ENCODE measurements at places on chromosomes 12 and 14.

DNA sequence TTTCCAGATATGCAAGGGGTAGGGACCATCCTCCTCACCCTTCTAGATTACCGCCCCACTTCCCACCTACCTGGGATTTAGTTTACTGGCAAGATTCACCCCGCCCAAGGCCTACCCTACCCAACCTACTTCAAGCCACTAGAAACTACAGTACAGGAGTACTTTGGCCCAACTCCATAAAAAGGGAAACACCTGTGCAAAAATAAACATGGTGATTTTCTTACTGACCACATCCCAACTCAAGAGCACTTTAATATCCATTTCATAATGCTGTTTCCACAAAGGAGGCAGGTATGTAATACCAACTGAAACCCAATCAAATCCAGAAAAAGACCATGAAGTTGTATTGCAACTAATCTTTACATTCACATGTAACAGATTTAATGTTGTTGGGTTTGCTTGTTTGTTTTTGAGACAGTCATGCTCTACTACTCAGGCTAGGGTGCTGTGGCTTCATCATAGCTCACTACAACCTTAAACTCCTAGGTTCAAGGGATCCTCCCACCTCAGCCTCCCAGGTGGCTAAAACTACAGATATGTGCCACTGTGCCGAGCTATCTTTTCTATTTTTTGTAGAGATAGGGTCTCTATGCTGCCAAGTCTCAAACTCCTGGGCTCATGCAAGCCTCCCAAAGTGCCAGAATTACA is 41.7 kb upstream of the RAP1B start:
- no peak for DNase-seq

GRCh38 chr12:97375310-97375709 is 87.3 kb upstream of the RMST start:
- no peak for DNase-seq

- no peak for DNase-seq
Observed at GRCh38 chr12:2541631-2542204, 253.1 kb upstream of the FKBP4 start.

- DNase-seq = no peak
Observed at GRCh38 chr12:46830731-46831334, 5.0 kb upstream of the SLC38A4 start.

GRCh38 chr14:104477117-104477623 is 102.4 kb upstream of the C14orf180 start:
- DNase-seq = no peak

DNA sequence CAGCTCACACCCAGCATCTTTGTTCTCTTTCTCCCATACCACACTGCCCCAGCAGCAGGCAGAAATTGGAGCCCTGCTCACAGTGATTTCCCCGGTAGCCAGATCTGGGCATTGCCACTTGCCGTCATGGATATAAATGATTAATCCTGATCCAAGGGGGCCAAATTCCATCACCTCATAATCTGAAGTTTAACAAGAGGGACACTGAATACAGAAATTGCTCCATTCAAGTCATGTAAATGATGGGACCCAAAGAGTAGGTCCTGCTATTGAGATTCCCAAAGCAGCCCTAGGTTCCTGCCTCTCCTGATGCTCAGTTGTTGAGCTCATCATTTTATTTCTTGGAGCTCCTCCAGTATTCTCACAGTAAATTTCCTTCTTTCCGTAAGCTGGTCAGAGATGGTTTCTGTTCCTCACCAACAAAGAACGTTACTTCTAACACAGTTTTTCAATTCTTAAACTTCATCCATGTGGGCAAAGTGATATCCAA is 11.7 kb downstream of the ITPR2 start:
- DNase-seq = no peak

GRCh38 chr12:81987371-81987770 is 228.2 kb upstream of the PPFIA2 start:
- DNase-seq = no peak

GRCh38 chr14:55807053-55807880 is 227.3 kb downstream of the KTN1 start:
- peak; percentile 25 for DNase-seq

DNA sequence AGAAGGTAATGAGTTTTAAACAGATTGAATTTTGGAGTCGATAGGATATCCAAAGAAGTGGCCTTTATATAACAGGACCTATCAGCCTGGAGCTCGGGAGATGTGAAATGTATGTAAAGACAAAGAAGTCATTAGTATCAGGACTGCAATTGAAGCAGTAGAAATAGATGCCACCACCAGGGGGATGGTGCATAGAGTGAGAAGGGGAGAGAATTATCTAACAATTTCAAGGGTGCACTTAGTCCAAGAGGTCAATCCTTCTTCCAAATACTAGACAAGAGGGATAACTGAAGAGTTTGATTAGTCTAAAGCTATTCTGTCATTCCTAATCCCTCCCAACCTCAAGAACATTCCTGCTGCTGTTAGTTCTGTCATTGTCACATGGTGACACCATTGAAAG is 127.8 kb downstream of the CFAP54 start:
- no peak for DNase-seq

GRCh38 chr14:50335989-50336824 is 24.1 kb downstream of the DMAC2L start:
- no peak for DNase-seq

GRCh38 chr12:124295431-124296058 is 652 bp downstream of the RFLNA start:
- DNase-seq = no peak

GRCh38 chr12:38585086-38585485 is 268.5 kb downstream of the ALG10B start:
- no peak for DNase-seq

- DNase-seq = no peak
Observed at GRCh38 chr12:23533265-23533664, 416.2 kb downstream of the SOX5 start.

DNA sequence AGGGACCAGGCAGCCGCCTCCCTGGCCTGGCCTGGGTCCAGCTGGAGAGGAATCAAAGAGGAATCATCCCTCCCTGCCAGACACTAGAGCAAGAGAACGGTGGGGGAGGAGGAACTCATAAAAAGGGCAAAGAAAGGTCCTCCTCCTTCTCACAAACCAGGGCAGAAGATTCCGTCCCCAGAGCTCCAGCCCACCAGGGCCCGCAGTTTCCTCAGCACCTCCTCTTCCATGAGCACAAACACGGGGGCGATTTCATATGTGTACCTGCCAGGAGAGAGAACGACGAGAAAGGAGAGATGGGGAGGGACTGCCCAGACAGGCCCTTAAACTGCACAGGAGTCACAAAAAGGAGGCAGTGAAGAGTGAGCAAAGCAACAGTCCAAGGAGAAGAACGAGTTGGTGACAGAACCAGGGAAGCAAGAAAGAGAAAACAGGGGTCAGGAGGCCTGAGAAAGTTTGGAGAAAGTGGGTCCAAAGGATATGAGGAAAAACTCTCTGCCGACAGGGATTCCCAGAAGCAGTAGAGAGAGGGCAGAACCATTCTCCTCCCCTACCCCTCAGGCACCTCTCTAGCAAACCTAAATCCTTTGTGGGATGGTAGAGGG is 8.7 kb upstream of the ZNF740 start:
- no peak for DNase-seq

GRCh38 chr14:68546839-68547238 is 246.0 kb downstream of the ZFP36L1 start:
- no peak for DNase-seq

GRCh38 chr12:116299665-116300328 is 22.3 kb upstream of the MED13L start:
- DNase-seq = no peak

DNA sequence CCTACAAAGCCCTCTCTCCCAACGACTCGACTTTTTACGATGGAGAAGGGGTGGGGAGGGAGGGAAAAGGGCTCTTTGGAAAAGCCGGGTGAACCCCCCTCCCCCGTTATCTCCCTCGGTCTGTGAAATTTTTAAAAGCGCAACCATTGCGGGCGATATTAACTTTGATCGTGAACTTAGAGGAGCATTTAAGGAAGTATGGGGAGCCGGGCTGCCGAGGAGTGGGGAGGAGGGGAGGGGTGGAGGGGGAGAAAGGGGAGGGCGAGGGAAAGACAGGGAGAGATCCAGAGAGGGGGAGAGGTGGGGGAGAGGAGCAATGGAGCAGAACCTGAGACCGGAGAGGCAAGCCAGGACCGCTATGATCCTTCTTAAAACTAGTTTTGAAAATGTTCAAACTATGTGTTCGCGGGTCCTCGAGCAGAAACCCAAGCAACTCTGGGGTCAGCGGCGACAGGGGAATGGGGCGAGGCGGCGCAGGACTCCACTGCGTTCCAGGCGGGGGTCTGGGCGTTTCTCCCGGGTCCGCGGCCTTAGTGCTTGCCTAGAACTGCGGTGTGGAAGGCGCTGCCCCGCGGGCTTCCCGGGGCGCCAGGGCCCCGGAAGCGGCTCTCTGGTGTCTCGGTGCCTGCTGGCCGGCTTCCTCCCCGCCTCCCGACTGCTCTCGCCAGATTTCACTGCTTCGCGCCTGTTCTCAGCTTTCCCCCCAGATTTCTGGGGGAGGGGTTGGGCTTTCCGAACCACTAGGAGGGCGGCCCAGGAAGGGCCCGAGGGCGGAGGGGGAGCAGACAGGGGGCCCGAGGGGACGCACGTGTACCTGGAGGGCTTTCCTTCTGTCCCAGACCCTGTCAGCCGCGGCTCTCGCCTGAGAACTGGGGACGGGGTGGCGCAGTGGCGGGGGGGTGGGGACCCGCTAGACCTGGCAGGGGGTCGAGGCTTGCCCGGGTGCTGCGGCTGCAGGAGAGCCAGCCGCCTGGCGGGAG is at the start of gene HOTAIR:
HOTAIR (minus strand) TSS at position 871 of the 980 bp plus-strand sequence.
- DNase-seq = no peak

GRCh38 chr14:24607081-24607480 is 2.4 kb downstream of the GZMH start:
- DNase-seq = no peak

- DNase-seq = no peak
Observed at GRCh38 chr12:26705851-26706250, 127.1 kb downstream of the ITPR2 start.

DNA sequence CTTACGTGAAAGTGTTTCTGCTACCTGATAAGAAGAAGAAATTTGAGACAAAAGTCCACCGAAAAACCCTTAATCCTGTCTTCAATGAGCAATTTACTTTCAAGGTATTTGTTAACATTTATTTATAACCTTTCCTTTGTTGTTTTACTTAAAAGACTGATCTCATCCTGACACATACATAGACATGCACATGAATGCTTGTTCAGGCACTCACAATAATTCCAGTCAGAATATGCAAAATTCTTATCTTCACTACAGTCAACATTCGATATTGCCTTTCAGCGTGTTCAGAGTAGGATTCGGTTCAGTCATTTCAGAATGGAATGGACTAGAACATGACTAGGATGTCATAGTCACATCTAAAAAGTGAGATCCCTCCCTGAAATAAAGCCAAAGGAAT is 394.6 kb downstream of the PAWR start:
- DNase-seq = no peak

Measured in NCI-H1048 (cell line).